M059J (cell line): ENCODE measurements at places on chromosomes 3 and 15. TPM values are rescaled to one million over a fixed set of nuclear protein-coding genes. Genes with fewer than 3 reads are reported as not detected.

The EBLN2 gene
- total RNA-seq = 0.54 and 2.1 TPM in 2 replicates

The HHATL gene
- not detected in 2 replicates for total RNA-seq

The ACP3 gene
- 0.52 and 1.9 TPM in 2 replicates for total RNA-seq

The DUOX2 gene
- total RNA-seq = not detected in 2 replicates

The IL17RD gene
- 1.6 and 3.5 TPM in 2 replicates for total RNA-seq

The LRIG1 gene
- total RNA-seq = 4.8 and 10.0 TPM in 2 replicates

The ZBED2 gene
- 0.15 and 0.49 TPM in 2 replicates for total RNA-seq

The IL17RB gene
- 0.25 TPM in 1 of 2 replicates, not detected in the other for total RNA-seq

- peak; percentile 92 for DNase-seq
These were observed 76.8 kb downstream of the TNIK start for GRCh38 chr3:171383206-171384018.

DNA sequence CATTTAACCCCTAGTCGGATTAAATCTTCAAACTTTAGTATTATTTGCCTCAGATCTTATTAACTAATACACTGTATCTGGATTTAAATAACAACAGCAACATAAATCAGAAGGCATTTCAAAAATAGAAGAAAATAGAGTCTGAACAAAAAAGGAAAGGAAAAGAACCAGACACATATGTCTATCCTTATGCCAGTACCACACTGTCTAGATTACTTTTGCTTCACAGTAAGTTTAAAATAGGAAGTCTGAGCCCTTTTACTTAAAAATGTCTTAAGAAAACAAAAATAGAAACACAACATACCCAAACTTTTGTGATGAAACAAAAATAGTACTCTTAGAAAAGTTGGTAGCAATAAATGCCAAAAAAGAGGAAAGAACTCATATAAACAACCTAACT is 1615.8 kb downstream of the SI start:
- no peak for DNase-seq

GRCh38 chr15:71458089-71458660 is 342.9 kb downstream of the THSD4 start:
- DNase-seq = no peak

- DNase-seq = no peak
These were observed 129.1 kb upstream of the TGFBR2 start for GRCh38 chr3:30477149-30477921.

DNA sequence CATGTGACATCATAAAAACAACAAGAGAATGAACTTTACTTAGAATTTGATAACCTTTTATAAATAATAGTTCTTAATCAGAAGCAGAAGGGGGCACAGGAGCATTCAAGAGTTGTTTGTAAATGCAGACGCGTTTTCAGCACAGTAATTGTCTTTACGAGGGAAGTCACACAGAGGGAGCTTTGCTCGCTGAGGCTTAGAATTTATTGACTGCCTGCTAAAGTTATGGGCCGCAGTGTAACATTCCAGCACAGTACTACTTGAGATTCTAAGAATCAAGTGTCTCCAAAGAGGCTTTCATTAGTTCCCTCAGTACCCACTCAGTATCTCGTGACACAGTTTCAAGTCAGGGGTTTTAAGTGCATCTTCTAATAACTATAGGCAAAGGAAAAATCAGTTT is 288.7 kb downstream of the NR2F2 start:
- no peak for DNase-seq

GRCh38 chr15:92362001-92362350 is 31.7 kb upstream of the ST8SIA2 start:
- DNase-seq = no peak

DNA sequence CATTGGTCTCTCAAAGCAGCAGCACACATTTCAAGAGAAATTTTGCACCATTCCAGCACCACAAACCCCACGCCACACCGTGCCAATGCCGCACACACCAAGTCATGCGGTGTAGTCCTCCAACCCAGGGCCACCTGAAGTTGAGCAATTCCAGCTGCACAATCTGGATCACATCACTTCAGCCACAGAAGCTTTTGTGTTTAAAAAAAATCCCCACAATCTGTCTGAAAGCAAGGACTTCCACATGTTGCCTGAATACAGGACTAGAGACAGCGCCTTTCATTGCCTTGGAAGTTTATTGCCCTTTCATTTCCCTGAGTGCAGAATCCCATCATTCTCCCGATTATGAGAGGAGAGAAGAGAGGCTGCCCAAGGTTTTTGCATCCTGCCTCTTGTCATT is 175.6 kb upstream of the BCL6 start:
- DNase-seq = no peak

- no peak for DNase-seq
These were observed 19.2 kb downstream of the GYG1 start for GRCh38 chr3:149010504-149010951.

GRCh38 chr15:49242820-49243219 is 72.8 kb downstream of the GALK2 start:
- DNase-seq = peak; percentile 89

DNA sequence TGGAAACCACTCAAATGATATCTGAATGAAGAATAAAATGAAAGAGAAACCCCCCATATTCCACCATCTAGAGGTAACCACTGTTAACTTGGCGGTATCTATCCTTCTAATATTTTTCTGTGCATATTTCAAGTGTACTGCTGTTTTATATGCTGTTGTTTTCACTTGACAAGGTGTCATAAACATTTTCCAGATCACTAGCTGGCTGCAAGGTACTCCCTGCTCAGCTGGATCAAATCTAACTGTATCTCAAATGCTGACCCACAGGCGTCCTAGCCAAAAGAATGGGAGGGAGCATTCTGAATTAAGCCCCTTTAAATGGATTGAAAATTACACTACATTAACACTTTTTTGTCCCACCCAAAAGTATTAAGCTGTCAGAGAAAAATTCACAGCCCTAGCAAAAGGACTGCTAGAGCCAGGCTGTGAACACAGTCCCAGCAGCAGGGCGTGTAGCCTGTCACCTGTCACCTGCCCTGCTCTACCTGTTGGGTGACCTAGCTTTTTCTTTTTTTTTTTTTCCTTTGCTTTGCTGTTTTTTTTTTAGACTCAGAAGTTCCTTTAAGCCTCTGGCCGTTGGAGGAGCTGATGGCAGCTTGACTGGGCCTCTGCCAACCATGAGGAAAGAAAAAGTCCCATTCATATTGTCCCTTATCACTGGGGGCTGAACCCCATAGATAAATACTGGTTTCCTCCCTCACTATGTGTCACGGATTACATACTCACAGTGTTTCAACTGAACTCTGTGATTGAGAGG is 93.7 kb upstream of the TSC22D2 start:
- DNase-seq = no peak

DNA sequence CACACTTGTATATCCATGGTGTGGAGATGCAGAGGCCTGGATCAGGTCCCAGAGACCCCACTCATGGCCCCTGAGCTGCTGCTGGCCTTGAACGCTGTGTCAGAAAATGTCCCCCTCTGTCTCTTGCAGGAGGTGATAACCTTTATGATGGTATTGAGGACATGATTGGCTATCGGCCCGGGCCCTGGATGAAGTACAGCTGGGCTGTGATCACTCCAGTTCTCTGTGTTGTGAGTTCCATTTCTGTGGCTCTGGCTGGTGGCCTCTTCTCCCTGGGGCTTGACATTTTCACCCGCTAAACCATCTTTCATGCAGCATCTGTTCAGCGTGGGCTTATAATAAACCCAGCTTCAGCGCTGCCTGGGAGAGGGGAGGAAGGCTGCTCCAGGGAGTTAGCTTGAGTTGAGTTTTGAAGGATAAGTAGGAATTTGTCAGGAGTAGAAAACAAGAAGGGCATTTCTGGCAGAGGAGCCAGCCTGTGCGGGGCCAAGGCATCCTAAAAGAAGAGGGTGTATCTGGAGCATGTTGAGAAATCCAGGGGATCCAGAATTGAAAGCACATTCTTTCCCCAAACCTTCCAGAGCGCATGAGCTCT is 61.1 kb downstream of the GRIP2 start:
- DNase-seq = no peak

DNA sequence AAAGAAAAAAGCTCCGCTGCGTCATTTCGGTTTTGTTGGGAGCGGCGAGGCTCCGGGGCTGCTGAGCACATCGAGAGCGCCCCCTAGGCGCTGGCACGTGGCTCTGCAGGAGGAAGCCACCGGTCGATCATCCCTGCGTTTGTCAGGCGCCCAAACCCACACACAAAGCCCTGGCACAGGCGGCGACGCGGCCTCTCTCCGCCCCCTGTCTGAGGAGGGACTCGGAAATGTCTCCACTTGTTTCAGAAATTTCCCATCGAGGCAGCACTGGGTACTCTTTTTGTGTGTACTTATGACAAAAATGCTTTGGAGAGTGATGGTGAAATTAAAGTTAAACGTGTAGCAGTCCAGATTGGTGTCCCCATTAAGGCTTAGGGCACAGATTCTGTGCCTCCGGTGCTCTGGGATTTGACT is 407.3 kb upstream of the ONECUT1 start:
- DNase-seq = peak; percentile 43

DNA sequence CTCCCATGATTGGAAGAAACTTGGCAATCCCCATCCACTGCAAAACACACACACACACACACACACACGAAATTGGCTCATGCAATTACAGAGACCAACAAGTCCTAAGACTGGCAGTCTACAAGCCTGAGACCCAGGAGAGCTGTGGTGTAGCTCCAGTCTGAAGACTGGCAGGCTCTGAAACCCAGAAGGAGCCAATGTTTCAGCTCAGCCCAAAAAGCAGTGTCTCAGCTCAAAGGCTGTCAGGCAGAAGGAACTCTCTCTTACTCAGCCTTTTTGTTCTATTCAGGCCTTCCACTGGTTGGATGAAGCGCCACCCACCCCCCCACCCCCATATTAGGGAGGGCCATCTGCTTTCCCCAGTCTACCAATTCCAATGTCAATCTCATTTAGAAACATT is 32.1 kb downstream of the MESD start:
- DNase-seq = peak; percentile 12

DNA sequence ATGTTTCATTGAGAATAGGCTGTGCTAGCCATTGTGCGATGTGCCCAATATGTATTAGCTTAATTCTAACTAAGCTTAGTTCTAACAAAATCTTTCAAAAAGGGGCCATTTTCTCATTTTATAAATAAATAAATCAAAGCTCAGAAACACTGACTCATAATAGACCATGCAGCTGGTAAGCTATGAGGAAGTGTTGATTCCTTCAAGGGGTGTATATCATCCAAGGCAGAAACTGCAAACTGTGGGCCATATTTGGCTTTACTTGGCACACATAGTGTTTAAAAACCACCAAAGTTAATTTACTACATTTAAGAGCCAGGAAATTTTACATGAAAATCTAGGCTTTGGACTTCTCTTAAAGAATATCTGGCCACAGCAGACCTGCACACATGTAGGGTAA is 136.5 kb downstream of the ZNF621 start:
- DNase-seq = no peak

GRCh38 chr3:11637901-11638458 is 5.7 kb downstream of the VGLL4 start:
- DNase-seq = no peak

- DNase-seq = peak; percentile 79
These were observed 28.1 kb downstream of the CCNL1 start for GRCh38 chr3:157131861-157132260.

DNA sequence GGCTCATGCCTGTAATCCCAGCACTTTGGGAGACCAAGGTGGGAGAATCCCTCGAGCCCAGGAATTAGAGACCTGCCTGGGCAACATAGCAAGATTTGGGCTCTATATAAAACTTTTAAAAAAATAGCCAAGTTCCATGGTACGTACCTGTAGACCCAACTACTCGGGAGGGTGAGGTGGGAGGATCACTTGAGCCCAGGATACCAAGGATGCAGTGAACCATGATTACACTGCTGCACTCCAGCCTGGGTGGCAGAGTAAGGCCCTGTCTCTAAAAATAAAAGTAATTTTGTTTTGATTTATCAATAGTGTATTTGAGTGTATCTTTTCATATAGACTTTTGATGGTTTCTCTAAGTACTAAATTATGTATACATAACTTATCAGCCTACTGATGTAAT is 63.1 kb downstream of the LSM3 start:
- no peak for DNase-seq

DNA sequence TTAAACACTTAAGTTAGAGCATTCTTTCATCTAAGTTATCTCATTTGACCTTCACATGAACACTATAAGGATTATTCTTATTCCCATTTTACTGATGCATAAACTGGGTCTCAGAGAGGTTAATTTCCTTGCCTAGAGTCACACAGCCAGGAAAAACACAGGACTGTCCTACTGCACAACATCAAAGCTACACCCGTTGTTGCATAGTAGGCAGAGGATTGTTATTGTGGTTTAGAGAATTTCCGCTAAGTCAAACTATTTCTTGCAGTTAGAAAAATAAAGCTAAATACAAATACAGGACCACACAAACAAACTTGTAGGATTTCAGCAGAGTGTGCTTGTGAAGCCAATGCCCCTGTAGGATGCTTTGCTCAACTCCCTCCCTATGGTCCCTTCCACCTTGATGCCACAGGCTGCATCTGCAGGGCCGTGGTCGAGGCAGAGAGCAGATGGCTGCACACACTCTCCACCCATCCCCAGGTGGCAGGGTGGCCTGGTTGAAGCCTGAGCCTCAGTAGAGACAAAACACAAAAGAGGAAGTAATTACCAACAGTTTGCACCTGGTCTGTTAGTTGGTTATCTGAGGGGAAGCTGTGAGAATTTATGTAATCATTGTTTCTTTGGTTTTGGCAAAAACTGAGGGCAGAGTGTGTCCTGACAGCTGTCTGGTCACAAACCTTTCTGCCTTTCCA is 41.1 kb upstream of the SKOR1 start:
- no peak for DNase-seq

GRCh38 chr3:45607790-45608189 is 13.2 kb downstream of the LIMD1 start:
- DNase-seq = peak; percentile 77

DNA sequence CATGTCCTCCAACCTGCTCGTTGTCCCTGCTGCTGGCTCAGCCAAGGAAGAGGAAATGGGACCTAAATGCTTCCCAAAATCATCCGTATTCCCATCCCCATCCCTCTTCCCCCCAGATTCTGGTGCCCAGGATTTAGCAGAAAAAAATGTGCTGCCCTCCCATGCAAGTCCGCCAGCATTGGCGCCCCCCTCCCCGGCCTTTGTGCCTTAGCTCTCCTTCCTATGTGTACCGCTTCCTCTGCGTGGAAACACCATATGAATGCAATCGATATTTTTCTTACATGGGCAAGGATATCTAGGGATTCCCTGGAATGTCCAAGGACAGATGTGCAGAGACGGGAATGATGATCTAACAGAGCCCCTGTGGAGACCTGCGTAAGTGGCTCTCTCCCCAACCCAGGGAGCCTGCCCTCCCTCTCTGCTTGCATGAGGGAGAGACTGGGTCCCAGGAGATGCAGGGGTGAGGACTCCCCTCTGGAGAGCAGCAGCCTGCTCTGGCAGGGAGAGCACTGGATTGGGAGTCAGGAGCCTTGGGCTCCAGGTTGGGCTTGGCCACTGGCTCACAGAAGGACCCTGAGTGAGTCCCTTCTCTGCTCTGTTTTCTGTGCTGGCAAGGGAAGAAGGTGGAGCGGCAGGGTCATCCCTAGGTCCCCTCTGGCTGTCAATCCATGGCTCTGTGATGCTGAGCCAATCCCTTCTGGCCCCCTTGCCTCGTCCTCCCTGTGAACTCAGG is 227.2 kb downstream of the XXYLT1 start:
- DNase-seq = no peak

DNA sequence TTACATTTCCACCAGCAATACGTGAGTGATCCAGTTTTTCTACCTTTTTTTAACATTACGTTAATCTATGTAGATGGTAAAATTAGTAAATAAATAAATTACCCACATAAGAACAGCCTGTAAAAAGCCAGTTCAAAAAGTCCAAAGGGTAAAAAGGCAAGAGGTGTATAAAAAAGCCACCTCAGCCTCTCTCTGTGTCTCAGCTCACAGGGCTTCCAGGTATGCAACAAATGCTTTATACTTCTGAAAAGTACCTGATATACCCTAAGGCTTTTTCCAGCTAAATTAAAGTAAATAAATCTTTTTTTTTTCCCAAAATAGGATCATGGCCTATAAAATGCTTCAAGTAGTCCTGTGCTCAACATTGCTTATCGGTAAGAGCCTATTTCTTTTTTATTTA is at the start of gene C3orf85:
C3orf85 (plus strand) TSS at position 197 of the 400 bp plus-strand sequence; CDS start at position 326, 129 bp downstream.
- DNase-seq = no peak
